ENCODE measurements at places on chromosomes 12 and 14.

DNA sequence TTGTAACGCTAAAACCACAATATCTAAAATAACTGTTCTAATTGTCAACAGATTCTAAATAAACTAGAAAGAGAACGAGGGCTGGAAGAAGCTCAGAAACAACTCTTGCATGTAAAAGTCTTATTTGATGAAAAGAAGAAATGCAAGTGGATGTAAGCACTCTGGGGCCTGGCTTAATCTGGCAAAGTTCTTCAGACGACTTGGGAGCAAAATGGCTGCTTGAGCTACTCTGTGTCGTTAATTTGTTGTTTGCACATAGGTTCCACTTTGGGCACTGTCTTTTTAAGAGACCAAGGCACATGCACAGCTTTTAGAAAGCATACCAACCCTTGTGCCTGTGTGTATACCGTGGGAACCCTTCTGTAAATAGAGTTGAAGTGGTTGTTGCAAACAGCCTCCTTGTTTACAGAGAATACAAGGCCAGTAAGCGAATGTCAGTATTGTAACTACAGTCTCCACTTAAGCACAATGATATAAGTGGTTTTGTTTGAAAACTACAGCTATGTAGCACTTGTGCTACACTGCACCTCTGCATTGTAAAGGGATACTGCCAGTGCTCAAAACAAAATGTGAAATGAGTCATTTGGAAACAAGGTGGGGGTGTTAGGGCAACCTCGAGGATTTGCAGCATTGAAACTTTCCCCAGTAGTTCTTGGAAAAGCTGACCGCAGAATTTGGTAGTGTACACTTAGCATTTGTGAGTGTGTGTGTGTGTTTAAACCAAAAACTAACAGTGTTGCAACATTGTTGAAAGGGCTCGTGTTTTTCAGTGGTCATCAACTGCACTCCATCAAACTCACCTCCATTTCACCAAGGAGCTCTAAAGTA, 154.3 kb downstream of the CEP83 start:
- no peak for DNase-seq

DNA sequence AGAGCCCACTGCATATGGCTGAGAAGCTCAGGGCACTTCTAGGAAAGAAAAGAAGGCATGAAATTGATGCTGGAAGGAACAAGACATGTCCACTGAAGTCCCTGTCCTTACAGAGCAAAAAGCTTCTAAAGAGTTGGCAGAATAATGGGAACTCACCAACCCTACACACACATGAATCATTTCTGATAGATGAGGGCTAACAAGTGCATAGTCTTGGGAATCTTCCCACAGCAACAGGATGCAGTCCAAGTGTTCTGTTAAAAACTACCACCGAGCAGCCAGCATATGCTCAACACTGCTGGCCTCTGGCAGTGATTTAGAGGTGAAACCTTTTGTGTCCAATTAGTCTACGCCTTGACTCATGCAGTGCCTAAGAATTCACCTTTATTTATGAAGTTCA, 44.8 kb downstream of the RHOJ start:
- DNase-seq, result no peak

- no peak for DNase-seq
These were observed 42.1 kb upstream of the GXYLT1 start for GRCh38 chr12:42186793-42187192.

DNA sequence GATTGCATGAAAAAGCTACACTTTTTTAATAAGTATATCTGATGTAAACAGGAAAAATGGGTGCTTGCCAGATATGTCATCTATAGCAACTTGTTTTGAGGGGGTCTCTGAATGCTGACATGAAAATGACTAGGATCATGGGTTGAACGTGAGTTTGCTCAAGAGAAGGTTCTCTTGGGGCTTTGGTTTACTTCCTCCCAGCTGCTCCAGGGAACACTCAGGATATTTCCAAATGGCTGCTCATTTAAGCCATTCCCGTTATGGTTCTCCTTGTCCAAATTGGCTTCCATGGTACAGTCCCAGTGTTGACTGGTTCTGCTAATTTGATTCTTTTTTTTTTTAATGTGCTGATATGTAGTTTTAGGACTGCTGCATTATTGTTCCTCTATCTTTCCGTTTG, 118.3 kb downstream of the ETV6 start:
- DNase-seq, result no peak

GRCh38 chr12:69910694-69911093, 85.7 kb downstream of the MYRFL start:
- no peak for DNase-seq

- DNase-seq, result no peak
These were observed 113.3 kb downstream of the PTGER2 start for GRCh38 chr14:52427460-52427859.

DNA sequence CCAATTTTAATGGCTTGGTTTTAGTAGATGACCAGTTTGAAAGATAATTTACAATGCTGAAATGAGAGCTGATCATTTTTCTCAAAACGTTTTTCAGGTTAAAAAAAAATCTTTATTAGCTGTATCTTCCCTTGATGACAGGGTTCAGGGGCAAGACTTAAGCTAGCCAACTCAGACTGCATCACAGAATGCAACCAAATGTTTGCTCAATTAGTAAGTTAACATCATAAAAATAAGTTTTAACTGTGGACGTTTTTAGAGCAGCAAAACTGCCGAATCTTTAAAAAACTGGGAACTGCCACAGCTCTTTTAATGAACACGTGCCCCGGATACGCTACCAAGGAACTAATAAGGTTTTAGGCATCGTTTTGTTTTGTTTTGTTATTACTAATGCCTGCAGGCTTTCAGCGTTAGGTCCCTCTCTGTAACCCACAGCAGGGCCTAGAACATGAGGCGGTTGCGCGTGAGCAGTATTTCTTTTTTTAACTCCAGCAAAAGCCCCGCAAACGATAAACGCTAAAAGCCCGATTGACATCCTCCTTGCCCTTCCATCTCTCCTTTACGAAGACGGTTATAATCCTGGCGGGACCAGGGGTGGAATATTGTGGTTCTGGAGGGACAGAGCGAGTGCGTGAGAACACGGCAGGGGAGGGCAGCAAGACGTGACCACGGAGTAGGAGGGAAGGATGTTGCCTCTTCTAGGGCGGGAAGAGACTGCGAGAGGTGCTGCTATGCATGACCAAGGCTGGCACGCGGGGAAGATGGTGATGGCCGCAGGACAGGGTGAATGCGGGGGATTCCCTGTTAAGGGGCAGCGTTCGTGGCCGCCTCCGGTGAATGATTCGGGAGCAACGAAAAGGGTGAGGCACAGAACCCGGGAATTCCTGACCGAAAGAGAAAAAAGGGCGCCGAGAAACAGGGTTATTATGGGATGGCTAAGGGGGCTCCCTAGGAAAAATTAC, 652 bp downstream of the SUPT16H start:
- DNase-seq, result peak; percentile 44

GRCh38 chr14:104657101-104657524, 32.3 kb upstream of the INF2 start:
- DNase-seq, result no peak

GRCh38 chr12:10354502-10354901, 35.3 kb downstream of the KLRK1 start:
- no peak for DNase-seq

All from NCI-H2081 (cell line).